ENCODE measurements at places on chromosomes 5 and 9.

- DNase-seq, result no peak
These were observed 117.9 kb upstream of the GRIA1 start for GRCh38 chr5:153372425-153373129.

- no peak for DNase-seq
These were observed 1047.3 kb upstream of the SEMA6A start for GRCh38 chr5:117621921-117622320.

- no peak for DNase-seq
These were observed 8.4 kb upstream of the KIF12 start for GRCh38 chr9:114107286-114108001.

GRCh38 chr9:135098400-135099105, 11.1 kb downstream of the OLFM1 start:
- DNase-seq, result peak; percentile 14

DNA sequence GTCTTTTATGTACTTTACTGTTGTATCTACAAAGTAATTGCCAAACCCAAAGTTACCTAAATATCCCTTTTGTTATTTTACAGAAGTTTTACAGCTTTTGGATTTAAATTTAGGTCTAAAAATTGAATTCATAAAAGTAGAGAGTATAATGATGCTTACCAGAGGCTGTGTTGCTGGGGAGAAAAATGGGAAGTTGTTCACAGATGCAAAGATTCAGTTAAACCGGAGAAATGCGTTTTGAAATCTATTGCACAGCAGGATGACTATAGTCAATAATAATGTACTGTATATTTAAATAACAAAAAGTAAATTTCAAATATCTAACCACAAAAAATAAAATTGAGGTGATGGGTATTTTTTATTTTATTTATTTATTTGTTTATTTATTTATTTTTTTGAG, 2.6 kb upstream of the ANKRD18A start:
- DNase-seq, result no peak

GRCh38 chr9:108022246-108022935, 532.8 kb upstream of the KLF4 start:
- no peak for DNase-seq

DNA sequence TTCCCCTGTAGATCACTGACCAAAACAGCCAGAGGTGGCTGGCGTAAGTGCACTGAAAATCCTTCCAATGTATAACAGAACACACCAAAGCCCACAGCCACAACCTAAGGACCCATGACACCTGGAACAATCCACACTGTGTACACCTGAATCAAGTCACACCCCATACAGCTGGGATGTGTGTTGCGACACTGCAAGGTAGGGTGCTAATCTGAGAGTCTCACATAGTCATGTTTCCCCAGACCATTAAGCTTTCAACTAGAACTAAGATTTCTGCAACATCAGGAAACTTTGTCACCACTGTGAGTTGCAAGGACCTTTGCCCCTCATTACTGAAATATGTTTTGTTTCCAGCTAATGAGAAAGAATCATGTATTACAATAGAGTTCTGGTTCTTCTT, 59.4 kb downstream of the MED27 start:
- no peak for DNase-seq

- no peak for DNase-seq
These were observed 12.0 kb downstream of the NDST1 start for GRCh38 chr5:150519978-150520377.

DNA sequence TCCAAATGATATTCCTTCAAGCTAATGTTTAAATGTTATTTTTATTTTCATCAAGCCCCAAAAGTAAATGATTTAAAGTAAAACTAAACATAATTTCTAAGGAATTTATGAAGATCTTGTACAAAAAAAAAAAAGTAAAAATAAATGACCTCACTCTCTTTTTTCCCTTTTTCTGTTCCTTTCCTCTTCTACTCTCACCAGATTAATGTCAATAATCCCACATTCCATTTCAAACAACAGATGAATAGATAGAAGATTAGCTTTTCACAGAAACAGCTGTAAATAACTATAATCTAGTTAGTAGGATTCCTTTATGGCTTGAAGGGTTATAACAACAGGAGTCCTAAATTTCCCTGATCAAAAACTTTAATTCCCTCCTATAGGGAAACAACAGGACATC, 88.1 kb downstream of the EFNA5 start:
- no peak for DNase-seq

GRCh38 chr5:128596071-128596470, 58.0 kb upstream of the FBN2 start:
- DNase-seq, result peak; percentile 58

DNA sequence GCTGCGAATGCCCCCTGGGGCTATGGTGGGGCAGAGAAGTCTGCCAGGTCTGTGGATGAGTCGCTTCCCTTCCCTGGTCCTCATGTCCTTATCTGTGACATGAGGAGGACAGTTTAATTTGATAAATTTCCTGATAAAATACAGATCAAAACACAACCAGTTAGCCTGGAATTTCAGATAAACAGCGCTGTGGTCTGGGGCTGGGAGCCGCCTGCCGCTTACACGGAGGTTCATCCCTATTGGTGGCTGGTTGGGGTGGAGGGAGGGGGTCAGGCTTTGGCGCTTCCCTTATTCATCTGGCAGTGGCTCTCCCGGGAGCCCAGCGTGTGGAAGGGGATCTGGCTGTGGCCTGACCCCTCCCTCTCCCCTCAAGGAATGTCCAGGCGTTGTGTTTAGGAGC, 17.9 kb downstream of the CRB2 start:
- DNase-seq, result no peak

DNA sequence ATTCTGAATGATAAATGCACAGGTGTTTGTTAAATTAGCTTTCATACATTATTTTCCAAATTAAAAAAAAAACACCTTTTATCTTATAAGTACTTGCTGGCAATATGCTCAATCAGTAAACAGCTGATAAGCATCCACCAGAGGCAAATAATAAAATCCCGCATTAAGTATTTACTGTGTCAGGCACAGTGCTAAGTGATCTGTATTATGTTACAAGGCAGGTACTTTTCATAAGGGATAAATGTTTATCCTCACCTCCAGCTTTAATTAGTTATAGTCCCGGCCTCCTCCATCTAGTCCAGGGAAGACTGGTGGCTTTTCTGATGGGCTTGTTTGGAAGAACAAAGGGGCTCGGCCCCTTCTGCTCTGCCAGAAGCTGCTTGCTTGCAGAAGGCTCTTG, 40.1 kb downstream of the PFDN1 start:
- no peak for DNase-seq
